Activated naive CD8-positive, alpha-beta T cell treated with anti-CD3 and anti-CD28 coated beads, Interleukin-2, amount 50 U/mL, for 24 hours (primary cell): ENCODE measurements at places on chromosomes 5 and 9.
A peak's percentile ranks its signal among the peaks of the same experiment; 100 is the strongest.

GRCh38 chr5:882253-883183 lies 10.1 kb downstream of the BRD9 start:
- DNase-seq = no peak

- DNase-seq = no peak
Observed at GRCh38 chr5:1180096-1180495, 21.3 kb upstream of the SLC6A19 start.

- DNase-seq = no peak
Observed at GRCh38 chr9:76510041-76510440, 51.1 kb downstream of the GCNT1 start.

DNA sequence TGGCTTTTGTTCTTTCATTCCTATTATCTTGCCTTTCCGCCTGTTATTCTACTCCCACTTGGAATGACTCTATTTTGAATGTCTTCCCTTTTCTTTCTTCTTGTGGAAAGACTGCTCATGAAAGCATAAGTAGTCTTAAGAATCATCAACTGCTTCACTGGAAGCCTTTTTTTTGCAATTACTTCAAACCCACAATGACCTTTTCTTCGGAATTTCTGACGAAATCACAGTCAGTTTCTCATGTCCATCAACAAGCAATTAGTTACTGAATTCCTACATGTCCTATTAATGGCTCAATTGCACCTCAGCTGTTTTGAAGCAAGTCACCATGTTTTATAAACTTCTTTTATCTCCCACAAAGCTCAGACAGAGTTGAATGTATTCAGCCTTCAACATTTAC lies 196.2 kb downstream of the TARS1 start:
- DNase-seq = no peak

DNA sequence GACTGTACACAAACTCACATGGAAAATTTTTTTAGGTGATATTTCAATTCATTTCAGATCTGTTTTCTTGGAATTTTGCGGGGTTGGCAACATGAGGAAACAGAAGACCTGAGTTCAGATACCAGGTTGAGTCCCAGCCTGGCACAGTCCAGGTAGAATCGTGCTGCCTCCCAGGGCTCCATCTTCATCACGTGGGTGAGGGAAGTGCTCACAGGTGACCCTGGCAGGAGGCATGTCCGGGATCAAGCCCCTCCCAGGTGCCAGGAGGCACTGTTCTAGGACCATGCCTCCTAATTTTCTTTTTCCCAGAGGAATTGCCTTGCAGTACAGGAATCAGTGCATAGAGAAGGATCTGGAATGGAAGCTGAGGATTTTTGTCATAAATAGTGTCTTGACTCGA lies 318.3 kb upstream of the IRX4 start:
- no peak for DNase-seq

GRCh38 chr5:7827610-7828009 lies 23.3 kb downstream of the CFAP90 start:
- DNase-seq = no peak

DNA sequence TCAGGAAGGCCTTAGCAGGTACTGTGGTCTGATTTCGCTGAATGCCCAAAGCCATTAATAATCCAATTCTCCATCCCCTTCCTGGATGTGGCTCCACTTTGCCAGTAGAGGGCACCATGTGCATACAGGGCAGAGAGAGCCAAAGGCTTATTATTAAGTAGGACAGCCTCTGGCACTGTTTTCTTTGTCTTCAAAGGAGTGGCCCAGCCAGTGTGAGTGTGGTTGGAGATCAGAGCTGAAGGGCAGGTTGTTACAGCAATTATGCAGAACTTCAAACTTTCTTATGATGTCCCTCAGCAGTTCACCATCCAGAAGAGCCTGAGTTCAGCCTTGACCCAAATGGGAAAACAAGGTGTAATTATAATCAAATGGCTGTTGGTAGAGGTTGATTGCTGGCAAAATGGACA lies 38.6 kb upstream of the CEMIP2 start:
- peak; percentile 59 for DNase-seq

- no peak for DNase-seq
Observed at GRCh38 chr5:10424124-10424731, 17.5 kb upstream of the ROPN1L start.

- no peak for DNase-seq
Observed at GRCh38 chr5:127416906-127417305, 100.5 kb upstream of the PRRC1 start.

DNA sequence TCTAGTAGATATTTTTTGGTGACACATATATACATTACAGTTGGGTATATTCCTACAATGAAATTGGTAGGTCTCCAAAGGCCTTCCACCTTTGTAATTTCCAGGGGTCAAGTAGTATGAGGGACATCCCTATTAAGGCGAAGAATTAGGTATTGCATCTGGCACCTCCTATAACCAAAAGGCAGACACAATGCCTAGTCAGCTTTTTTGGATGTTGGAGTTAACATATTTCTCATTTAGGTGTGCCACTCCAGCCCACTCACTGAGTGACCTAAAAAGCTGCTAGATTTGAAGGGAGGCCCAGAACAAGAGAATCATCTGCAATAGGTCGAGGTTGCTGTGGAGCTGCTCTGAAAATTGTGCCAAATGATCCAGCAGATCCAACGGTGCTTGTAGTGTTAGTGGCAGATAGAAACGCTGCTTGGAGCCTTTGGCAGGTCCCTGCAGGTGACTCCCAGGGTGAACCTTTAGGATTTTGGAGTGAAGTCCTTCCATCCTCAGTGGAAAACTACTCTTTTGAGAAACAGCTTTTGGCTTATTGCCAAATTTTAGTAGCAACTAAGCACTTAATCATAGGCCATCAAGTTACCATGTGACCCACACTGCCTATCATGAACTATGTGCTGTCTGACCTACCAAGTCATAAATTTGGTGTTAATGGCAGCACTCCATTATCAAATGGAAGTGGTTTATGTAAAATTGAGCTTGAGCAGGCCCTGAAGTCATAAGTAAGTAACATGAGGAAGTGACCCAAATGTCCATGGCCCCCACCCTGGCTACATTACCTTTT lies 15.7 kb upstream of the FNIP1 start:
- no peak for DNase-seq

DNA sequence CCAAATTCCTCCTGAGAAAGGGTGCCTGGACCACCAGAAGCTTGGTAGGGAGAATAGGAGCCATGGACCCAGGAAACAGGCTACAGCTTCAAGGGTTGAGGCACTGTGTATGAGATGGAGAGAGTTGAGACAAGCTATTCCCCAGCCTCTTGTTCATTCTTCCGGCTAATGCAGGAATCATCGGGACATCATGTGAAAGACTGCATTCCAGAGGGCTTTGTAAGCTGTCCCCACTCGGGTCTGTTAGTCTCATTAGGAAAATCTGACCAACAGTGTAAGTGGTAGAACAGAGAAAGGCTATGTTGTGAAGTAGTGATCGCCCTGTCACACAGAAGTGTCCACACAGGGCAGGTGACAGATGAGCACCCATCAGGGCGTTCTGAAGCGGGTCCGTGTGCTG lies 81.4 kb downstream of the GABBR2 start:
- DNase-seq = no peak
